Activated naive CD8-positive, alpha-beta T cell treated with anti-CD3 and anti-CD28 coated beads, Interleukin-2, amount 50 U/mL, for 24 hours (primary cell): ENCODE measurements at places on chromosomes 3 and 15.
A peak's percentile ranks its signal among the peaks of the same experiment; 100 is the strongest.

GRCh38 chr15:70470556-70471191 is 292.7 kb downstream of the UACA start:
- H3K27me3 ChIP-seq, result peaks cover 56% of the 10 kb centered on the region
- no peak overlapping the region for H3K4me3 ChIP-seq
- H3K36me3 ChIP-seq, result no peaks in the 10 kb centered on the region
- peaks cover 17% of the 10 kb centered on the region for H3K4me1 ChIP-seq
- no peak for DNase-seq

DNA sequence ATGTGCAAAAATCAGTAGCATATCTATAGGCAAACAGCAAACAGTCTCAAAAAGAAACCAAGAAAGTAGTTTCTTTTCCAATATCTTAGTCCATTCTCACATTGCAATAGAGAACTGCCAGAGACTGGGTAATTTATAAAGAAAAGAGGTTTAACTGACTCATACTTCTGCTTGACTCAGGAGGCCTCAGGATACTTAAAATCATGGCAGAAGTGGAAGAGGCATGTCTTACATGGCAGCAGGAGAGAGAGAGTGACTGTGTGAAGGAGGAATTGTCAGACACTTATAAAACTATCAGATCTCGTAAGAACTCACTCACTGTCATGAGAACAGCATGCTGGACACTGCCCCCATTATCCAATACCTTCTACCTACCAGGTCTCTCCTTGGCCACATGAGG is 327.9 kb upstream of the EPHA3 start:
- no peak for DNase-seq
- H3K4me3 ChIP-seq, result no peak overlapping the region
- no peaks in the 10 kb centered on the region for H3K27me3 ChIP-seq
- no peaks in the 10 kb centered on the region for H3K36me3 ChIP-seq
- no peaks in the 10 kb centered on the region for H3K4me1 ChIP-seq
- H3K27ac ChIP-seq, result no peak overlapping the region

- no peaks in the 10 kb centered on the region for H3K4me1 ChIP-seq
- peaks cover 6% of the 10 kb centered on the region for H3K27me3 ChIP-seq
- no peak overlapping the region for H3K4me3 ChIP-seq
- no peak for DNase-seq
Measured at GRCh38 chr3:105385819-105386508, 19.3 kb downstream of the ALCAM start.

DNA sequence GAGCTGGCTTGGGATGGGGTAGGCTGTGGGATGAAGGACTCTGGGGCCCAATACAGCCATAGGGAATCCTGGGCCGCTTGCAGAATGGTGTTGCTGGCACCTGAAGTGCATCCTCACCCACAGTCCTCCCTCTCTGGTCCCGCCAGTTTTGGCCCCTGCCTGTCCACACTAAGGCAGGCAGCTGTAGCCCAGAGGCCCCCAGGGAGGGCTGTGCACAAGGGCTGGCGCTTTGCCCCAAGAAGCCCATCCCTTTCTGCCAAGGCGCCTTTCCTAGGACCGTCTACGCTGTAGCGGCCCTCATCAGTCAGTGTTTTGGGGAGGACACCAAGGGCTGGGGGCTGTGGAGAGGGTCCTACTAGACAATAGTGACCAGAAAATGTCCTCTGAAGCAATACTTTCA is 116.2 kb upstream of the ABHD17C start:
- no peaks in the 10 kb centered on the region for H3K36me3 ChIP-seq
- no peak overlapping the region for H3K4me3 ChIP-seq
- no peak overlapping the region for H3K27ac ChIP-seq
- no peaks in the 10 kb centered on the region for H3K4me1 ChIP-seq
- peaks cover 5% of the 10 kb centered on the region for H3K27me3 ChIP-seq

DNA sequence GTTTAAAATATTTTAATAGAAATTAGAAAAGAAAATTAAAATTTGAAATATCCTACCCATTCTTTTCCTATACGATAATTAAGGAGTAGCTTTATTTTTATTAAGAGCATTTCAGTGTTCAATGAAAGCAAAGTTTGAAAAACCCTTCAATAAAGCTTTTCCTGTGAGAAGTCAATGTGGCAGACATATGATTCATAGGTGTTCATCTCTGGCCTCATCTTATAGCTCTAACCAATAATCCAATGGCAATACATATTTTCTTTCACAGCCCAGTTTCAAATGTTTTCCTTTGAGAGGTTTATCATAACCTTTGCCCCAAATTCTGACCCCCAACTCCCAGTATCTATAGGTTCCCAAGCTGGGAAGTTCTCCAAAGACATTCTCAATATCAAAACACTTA is 8.3 kb downstream of the KPNA1 start:
- DNase-seq, result no peak
- H3K27me3 ChIP-seq, result no peaks in the 10 kb centered on the region
- peak overlapping the region; percentile 48 for H3K27ac ChIP-seq

DNA sequence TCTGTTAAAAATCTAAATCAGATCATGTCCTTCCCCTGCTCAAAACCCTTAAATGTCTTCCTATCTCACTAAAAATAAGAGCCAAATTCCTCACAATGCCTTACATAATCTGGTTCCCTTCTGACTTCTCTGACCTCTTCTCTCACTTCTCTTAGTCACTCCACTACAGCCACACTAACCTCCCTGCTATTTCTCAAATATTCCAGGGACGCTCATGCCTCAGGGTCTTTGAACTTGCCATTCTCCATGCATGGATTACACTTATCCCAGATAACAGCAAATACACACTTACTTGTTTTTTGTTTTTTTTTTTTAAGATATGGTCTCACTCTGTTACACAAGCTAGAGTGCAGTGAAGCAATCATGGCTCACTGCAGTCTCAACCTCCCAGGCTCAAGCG is 8.5 kb downstream of the TP53BP1 start:
- peaks cover 12% of the 10 kb centered on the region for H3K4me1 ChIP-seq
- no peaks in the 10 kb centered on the region for H3K27me3 ChIP-seq
- no peak overlapping the region for H3K4me3 ChIP-seq
- no peak for DNase-seq
- H3K27ac ChIP-seq, result no peak overlapping the region

DNA sequence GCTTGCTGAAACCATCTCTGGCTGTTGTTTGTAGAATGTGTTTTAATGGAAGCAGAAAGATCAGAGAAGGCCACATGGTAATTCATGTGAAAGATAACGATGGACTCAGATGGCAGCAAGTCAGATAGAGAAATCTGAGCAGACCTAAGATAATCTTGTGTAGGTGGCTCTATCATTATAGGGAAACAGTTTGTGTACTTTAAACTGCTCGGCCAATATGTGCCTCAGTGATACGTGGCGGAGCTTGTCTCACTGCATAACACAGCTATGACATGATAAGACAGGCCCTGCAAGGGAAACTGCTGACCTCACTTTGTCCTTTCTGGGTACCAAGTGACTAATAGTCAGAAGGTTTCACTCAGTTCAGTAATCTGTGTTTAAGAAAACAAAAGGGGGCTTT is 51.0 kb downstream of the MME start:
- H3K27ac ChIP-seq, result no peak overlapping the region
- no peak overlapping the region for H3K4me3 ChIP-seq
- DNase-seq, result no peak
- H3K4me1 ChIP-seq, result no peaks in the 10 kb centered on the region
- H3K36me3 ChIP-seq, result no peaks in the 10 kb centered on the region
- H3K27me3 ChIP-seq, result no peaks in the 10 kb centered on the region

GRCh38 chr15:72785432-72785831 is 1.9 kb upstream of the ADPGK start:
- H3K36me3 ChIP-seq, result peaks cover 21% of the 10 kb centered on the region
- H3K27me3 ChIP-seq, result no peaks in the 10 kb centered on the region
- peak; percentile 61 for DNase-seq
- peaks cover 50% of the 10 kb centered on the region for H3K4me1 ChIP-seq

DNA sequence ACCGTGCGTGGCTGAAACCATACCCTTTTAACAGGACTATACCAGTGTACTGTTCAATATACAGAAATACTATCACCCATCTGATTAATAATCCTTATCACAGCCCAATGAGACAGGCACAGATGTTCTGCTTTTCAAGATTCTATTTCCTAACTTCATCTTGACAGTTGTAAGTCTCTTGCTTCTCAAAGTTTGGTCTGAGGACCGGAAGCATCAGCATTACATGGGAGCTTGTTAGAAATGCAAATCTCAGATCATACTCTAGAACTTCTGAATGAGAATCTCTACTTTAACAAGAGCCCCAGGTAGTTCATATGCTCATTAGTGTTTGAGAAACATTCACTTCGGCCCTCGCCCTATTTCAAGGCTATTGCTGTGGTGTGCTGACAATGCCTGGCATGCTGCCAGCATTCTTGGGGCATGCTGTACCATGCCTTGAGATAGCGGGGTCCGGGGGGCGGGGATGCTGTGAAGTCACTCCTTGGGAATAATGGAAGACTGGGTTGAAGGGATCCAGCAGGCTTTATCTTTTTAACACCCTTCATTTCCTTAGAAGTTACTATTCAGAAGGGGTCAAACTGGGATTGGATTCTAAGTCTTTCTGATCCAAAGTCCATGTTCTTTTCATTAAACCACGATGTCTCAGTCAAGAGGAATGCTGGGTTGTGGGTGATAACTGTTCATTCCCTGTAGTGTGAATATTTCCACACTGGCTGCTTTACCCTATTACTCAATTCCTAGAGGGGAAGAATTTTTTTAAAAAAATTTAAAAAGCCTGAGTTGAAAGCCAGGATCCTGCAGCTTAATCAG is 194.7 kb downstream of the LPP start:
- peaks cover 9% of the 10 kb centered on the region for H3K4me1 ChIP-seq
- no peak for DNase-seq
- peaks cover 2% of the 10 kb centered on the region for H3K36me3 ChIP-seq
- H3K27ac ChIP-seq, result no peak overlapping the region
- H3K4me3 ChIP-seq, result no peak overlapping the region

DNA sequence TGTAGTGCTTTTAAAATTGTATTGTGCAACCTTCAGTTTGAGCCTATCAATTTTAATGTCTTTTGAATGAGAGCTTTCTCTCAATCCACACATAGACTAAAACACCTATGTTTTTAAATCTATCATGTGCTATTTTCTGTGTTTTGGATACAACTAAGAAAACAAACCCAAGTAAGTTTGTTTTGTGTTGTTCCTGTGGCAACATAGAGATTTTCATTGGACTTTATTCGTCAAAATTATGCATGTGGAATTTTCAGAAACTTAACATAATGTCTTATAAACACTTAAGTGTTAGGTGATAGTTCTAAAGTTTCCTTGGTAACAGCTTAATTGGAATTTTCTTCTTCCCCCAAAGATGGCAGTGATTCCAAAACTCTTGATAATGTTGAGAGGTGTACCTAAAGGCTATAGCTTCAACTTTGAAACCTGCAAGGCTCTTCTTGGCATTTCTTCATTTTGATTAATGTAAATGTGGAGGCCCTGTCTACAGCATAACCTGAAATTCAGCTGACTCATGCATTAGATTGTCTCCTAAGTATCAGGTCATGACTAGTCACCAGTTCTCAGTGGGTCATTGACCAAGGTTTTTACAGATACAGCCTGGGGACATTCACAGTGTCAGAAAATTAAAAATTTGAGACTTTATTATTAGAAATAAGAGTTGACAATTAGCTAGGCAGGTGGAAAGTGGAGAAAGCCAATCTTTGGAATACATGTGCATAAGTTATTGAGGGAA is 44.4 kb downstream of the COL6A5 start:
- H3K4me1 ChIP-seq, result no peaks in the 10 kb centered on the region
- no peak overlapping the region for H3K27ac ChIP-seq
- H3K4me3 ChIP-seq, result no peak overlapping the region
- H3K27me3 ChIP-seq, result no peaks in the 10 kb centered on the region

GRCh38 chr15:90799639-90800170 is 68.7 kb upstream of the FURIN start:
- H3K4me3 ChIP-seq, result no peak overlapping the region
- H3K27me3 ChIP-seq, result no peaks in the 10 kb centered on the region
- no peak for DNase-seq
- H3K36me3 ChIP-seq, result peaks cover 45% of the 10 kb centered on the region
- H3K4me1 ChIP-seq, result no peaks in the 10 kb centered on the region
- no peak overlapping the region for H3K27ac ChIP-seq

DNA sequence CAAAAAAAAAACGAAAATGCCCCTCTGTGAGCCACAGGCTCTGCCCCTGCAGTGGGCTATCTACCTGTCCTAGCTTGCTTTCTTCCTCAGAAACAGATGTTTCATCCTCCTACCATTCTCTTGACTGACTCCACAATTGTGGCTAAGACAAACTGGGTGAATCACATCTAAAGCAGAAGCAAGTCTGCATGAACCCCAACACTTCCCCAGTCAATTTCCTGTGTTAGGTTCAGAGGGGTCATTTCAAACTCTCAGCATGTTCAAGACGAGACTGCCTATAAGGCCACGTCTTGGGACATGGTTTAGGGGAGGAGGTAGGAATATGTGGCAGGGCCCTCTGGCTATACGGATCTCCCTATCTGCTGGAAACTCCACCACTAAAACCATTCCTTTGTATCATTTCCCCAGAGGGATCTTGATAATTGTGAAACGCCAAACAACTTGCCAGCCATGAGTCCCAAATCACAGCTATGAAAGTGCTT is 28.6 kb upstream of the ANKDD1A start:
- peak overlapping the region; percentile 72 for H3K4me3 ChIP-seq
- no peaks in the 10 kb centered on the region for H3K27me3 ChIP-seq
- DNase-seq, result peak; percentile 27
- H3K36me3 ChIP-seq, result no peaks in the 10 kb centered on the region

DNA sequence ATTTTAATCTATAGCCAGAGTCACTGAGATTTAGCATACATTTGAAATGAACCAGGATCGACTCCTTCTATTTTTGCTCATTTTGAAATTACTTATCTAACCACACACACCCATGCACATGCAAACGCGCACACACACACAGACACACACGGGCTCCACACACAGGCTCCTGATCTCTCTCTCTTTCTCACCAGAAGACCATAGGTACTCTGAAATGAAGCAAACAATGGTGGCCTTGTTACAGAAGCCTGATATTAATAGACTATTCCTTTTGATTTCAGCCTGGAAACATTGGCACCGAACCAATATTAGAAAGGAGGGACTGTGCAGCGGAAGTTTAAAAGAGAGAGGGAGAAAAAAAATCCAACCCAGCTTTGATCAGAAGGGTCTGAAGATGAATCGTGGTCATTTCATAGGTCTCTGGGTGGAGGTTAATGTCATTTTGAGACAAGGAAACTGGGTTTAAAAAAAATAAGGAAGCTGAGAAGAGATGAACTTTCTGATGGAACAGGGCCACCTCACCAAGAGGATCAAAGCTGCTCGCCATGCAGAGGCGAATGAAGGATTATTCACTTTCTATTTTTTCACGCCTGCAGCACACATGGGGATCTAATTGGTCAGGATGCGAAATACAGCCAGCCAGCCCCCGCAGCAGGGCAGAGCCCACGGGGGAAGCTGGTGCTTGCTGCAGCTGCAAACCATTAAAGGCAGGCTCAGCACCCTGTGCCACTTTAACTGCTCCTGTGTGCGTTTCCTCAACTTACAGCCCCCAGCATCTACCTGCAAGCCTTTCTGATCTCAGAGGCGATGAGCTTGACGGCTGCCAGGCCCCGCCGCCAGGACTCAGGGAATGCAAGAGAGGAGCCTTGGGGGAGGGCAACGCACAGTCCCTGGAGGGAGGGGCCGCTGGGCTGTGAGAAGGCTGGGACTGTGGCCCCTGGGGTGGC is 88.8 kb downstream of the HES1 start:
- no peak for DNase-seq
- H3K27me3 ChIP-seq, result peaks cover 40% of the 10 kb centered on the region
- no peaks in the 10 kb centered on the region for H3K36me3 ChIP-seq
- peaks cover 6% of the 10 kb centered on the region for H3K4me1 ChIP-seq
- no peak overlapping the region for H3K4me3 ChIP-seq

GRCh38 chr15:26702381-26702780 is 70.5 kb downstream of the GABRB3 start:
- no peaks in the 10 kb centered on the region for H3K27me3 ChIP-seq
- H3K4me1 ChIP-seq, result no peaks in the 10 kb centered on the region
- H3K4me3 ChIP-seq, result no peak overlapping the region
- no peak overlapping the region for H3K27ac ChIP-seq
- no peak for DNase-seq
